Right renal cortex interstitium (tissue), 3 donors: ENCODE measurements at places on chromosomes 5 and 9. TPM values are rescaled to one million over a fixed set of nuclear protein-coding genes. Genes with fewer than 3 reads are reported as not detected.

The DAPK1 gene
- polyA plus RNA-seq = 66.5 TPM

The SPINK13 gene
- 0.17 TPM for polyA plus RNA-seq

The PTCH1 gene
- polyA plus RNA-seq = 28.3 TPM

The RALGPS1 gene
- 20.6 TPM for polyA plus RNA-seq

The DNM1 gene
- 72.8 TPM for polyA plus RNA-seq

The TMEM171 gene
- polyA plus RNA-seq = 4.7 TPM

The UBE2QL1 gene
- polyA plus RNA-seq = 1.0 TPM

The ESM1 gene
- 15.1 TPM for polyA plus RNA-seq

The IGFBPL1 gene
- 1.8 TPM for polyA plus RNA-seq

The PRRC1 gene
- polyA plus RNA-seq = 95.8 TPM

The ANKRD34B gene
- polyA plus RNA-seq = 0.26 TPM

The TJP2 gene
- polyA plus RNA-seq = 86.2 TPM

The CNTNAP3B gene
- 14.0 TPM for polyA plus RNA-seq

The LRRC26 gene
- polyA plus RNA-seq = not detected

The REEP2 gene
- polyA plus RNA-seq = 10.9 TPM

The PPP1R2B gene
- polyA plus RNA-seq = not detected

The UNC5A gene
- 0.10 TPM for polyA plus RNA-seq

The IFNA21 gene
- polyA plus RNA-seq = not detected

The DPYSL3 gene
- polyA plus RNA-seq = 37.1 TPM

The TMC1 gene
- polyA plus RNA-seq = 0.71 TPM

The EIF4E1B gene
- not detected for polyA plus RNA-seq

The CBY3 gene
- 0.28 TPM for polyA plus RNA-seq

The PSAT1 gene
- polyA plus RNA-seq = 67.9 TPM

The STKLD1 gene
- 2.2 TPM for polyA plus RNA-seq

The GARNL3 gene
- polyA plus RNA-seq = 14.6 TPM

The GLDC gene
- 22.2 TPM for polyA plus RNA-seq

The HAVCR2 gene
- polyA plus RNA-seq = 8.0 TPM

The ZFP37 gene
- 12.9 TPM for polyA plus RNA-seq

The SUSD1 gene
- polyA plus RNA-seq = 41.4 TPM

The PDE8B gene
- polyA plus RNA-seq = 4.4 TPM

The WWC1 gene
- 102 TPM for polyA plus RNA-seq
